ENCODE measurements at places on chromosomes 2 and 18.

GRCh38 chr2:44655401-44655864 lies 286.1 kb upstream of the SIX3 start:
- no peak for DNase-seq

GRCh38 chr2:16525265-16525887 lies 140.3 kb downstream of the CYRIA start:
- DNase-seq, result peak; percentile 53

DNA sequence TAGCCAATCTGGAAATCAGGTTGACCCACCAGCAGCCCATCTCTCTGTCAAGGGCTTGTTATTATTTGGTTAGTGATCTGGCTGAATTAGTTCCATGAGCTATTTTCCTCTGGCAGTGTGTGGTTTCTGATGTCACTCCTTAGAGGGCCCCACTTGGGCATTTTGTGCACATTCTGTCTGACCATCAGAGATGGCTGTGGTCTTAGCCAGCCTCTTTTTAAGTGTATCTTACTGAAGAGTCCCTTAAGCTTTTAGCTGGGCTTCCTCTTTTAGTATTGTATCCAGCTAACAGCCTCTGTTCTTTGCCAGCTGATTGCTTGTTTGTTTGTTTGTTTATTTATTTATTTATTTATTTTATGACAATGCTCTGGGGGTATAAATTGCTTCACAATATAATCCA lies 951.1 kb upstream of the CNTNAP5 start:
- DNase-seq, result peak; percentile 2

GRCh38 chr2:32008805-32009515 lies 1.8 kb downstream of the MEMO1 start:
- peak; percentile 9 for DNase-seq

GRCh38 chr2:46695283-46695682 lies 215.9 kb downstream of the TMEM247 start:
- peak; percentile 76 for DNase-seq

GRCh38 chr2:49936965-49937364 lies 782.6 kb upstream of the FSHR start:
- DNase-seq, result no peak

GRCh38 chr2:173989160-173989883 lies 24.1 kb upstream of the SP3 start:
- DNase-seq, result no peak

DNA sequence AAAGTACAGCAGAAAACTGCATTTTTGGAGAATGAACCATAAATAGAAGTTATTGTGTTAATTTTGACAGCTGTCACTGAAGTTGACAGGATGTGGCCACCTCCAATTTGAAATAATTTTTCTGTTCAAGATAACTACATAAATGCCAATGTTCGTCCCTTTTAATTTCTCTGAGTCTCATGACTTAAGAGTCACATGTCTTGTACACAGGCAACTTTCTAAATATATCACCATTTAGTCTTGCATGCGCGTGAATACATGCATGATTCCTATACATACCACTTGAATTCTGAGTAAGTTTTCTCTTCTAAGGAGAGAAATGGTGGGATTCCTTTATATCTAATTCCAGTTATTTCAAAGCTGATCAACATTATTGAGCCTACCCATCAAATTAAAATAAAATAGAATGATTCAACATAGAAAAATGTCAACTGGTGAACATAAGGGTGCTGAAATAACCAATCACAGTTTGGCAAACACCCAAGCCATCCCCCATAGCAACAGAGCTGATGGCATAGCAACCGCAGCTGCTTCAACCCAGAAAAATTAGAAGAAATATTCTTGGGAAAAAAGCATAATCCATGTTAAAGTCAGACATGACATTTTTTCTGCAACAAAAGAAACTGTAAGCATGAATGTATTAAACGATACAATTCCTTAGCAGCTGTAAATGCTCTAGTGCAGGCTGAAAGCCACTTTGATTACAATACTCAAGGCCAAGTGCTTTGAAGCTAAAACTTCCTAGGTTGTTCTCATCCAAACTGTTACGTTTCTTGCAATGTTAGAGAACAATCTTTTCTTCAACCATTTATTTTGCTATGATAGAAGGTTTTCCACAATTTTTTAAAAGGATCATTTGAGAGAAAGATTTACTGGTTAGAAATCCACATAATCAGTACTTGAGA lies 282.7 kb downstream of the DLGAP1 start:
- DNase-seq, result no peak

DNA sequence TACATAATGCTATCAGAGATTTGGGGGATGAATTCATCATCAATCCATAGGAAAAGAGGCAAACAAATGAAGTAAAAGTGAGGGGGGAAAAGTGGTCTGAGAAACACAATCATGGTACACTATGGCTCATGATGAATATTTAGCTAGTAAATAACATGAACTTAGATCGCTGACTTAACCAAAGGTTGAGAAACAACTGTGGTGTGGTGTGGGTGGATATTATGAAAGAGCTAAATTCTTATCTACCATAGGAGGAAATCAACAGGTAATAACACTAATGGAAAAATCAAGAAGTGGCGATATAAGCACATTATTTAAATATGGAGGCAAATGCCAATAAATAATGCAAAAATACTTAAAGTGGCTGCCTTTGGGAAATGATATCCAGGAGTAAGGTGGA lies 12.2 kb upstream of the TPRKB start:
- peak; percentile 46 for DNase-seq

GRCh38 chr2:215833531-215834162 lies 179.7 kb downstream of the MREG start:
- no peak for DNase-seq

DNA sequence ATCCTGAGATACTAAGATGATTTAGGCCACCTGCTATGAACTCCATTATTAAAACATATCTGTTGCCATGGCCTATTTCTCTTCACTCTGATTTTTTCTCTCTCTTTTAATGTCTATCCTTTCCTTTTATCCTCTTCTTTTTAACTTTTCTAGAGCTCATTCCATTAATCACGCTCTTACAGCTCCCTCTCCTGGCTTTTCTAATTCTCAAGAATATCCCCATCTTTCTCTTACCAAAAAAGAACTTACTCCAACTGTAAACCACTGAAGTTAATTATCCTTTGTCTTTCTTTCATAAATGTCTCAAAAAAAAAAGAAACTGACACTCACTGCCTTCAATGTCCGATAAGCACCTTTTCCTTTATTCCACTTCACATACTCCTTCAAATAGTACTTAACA lies 7.9 kb downstream of the PPP3R1 start:
- DNase-seq, result no peak

- no peak for DNase-seq
Measured at GRCh38 chr18:39167990-39168389, 1602.4 kb upstream of the CELF4 start.

DNA sequence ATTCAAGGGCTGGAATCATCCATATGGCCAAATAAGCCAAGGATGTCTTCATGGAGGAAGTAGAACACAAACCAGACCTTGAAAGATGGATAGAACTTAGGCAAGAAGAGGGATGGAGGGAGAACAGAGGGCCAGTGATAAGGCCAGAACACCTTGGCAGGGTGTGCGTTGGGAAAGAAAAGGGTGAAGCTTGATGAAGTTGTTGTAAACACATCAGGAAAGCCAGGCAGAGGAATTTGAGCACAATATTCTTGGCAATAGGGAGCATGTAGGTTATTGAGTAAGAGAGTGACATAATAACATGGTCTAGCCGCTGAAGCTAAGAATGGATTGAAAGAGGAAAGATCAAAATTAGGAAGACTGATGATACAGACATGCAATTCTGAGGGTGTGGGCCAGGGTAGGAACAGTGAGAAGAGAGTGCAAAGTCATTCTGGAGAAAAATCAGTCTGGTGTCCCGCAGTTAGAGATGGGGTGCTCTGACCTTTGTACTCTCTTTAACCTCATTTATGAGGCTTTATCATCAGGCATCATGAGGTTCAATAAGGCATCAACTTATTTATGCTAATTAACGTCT lies 41.0 kb downstream of the SLC14A2 start:
- DNase-seq, result peak; percentile 46

DNA sequence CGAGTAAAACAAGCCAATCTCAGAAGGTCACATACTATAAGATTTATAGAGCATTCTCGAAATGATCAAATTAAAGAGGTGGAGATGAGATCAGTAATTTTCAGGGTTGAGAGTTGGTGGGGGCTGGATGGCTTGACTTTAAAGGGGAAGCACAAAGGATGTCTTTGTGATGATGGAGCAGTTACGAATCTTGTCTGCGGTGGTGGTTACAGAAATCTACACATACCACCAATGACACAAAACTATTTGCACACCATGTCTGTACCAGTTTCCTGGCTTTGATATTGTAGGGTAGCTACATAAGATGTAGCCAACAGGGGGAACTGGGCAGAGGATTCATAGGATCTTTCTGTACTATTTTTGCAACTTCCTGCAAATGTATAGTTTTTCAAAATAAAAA lies 190.6 kb upstream of the SMIM21 start:
- no peak for DNase-seq

DNA sequence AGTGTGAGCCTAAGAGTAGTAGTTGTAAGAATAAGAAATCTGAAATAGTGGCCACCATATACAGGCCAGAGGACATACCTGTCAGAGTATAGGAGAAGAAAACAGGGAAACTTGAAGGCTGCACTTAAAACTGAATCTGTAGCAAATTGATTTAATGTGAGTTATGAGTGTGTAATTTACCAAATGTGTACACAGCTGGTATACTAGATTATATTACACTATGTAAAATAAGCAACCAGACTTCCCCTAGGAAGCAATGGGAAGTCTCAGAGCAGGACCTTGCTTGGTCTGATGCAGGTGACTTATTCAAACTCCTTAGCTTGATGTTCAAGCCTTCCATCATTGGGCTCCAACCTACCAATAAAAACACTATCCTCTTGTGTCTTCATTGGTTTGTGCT lies 17.3 kb upstream of the EPC2 start:
- DNase-seq, result no peak

GRCh38 chr2:8448824-8449556 lies 232.9 kb upstream of the ID2 start:
- DNase-seq, result no peak

DNA sequence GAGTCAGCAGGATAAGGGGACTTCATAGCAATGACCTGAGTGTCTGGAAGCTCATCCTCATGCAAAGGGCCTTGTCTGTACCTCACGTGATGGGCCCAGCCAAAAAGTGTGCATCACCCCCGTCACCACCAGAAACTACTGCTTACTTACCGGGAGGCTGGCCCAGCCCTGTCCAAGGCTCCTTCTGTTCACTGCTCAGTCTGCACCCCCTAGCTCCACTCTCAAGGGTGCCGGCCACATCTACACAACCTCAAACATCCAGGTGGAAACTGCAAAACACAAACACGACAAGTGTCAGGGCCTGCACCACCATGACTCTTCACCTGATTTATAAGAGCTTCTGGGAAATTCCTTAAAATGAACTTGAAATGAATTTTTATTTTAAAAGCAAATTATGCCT lies 55.1 kb downstream of the ADD2 start:
- no peak for DNase-seq

- DNase-seq, result no peak
Measured at GRCh38 chr2:128797533-128797932, 478.9 kb upstream of the HS6ST1 start.

- no peak for DNase-seq
Measured at GRCh38 chr2:8107621-8108378, 574.1 kb upstream of the ID2 start.
